ENCODE measurements at places on chromosomes 4 and X. TPM values are rescaled to one million over a fixed set of nuclear protein-coding genes. Genes with fewer than 3 reads are reported as not detected.

GRCh38 chr4:48974979-48975640 lies 11.0 kb upstream of the CWH43 start:
- H3K27ac ChIP-seq, result no peak overlapping the region
- no peaks in the 10 kb centered on the region for H3K4me1 ChIP-seq
- no peak overlapping the region for H3K4me3 ChIP-seq

- no peak for DNase-seq
- H3K4me1 ChIP-seq, result no peaks in the 10 kb centered on the region
- H3K27me3 ChIP-seq, result no peaks in the 10 kb centered on the region
- no peak overlapping the region for H3K27ac ChIP-seq
- H3K4me3 ChIP-seq, result no peak overlapping the region
- no peaks in the 10 kb centered on the region for H3K36me3 ChIP-seq
Observed at GRCh38 chr4:27666943-27667342, 806.3 kb downstream of the STIM2 start.

DNA sequence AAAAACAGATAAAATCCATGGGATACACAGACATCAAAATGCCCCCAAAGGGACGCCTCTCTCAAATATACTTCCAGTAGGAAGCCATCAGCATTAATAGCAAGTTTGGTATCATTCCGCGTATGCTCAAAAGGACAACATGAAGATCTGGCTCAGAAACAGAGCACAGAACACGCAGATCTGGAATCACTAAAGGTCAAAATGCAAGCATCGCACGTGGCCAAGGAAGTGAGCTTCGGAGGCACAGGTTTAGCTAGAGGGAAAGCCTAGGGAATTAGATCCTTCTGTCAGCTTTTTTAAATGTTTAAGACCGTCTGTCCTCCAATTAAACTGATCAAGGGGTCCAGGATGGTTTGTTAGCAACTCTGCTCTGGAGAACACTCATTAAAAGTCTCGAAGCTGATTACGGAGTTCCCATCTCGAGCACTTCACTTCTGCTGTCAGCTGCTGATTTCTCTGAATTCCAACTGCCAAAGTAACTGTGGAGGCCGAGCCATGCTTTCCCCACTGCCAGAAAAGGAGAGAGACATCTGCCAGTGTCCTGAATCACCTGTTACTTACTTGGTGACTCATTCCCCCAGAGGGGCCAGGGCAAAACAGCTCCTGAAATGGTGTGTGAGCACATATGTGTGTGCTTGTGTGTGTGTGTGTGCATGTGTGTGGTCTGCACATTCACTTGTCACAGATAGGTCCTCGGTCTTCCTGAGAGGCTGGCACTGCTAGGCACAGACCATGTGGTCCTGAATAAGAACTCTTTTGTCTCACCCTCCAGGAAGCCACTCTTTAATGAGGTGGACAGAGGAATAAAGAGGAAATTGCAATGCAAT lies 177.7 kb upstream of the PPARGC1A start:
- H3K27ac ChIP-seq, result no peak overlapping the region
- no peaks in the 10 kb centered on the region for H3K27me3 ChIP-seq
- DNase-seq, result no peak
- H3K4me1 ChIP-seq, result no peaks in the 10 kb centered on the region
- no peak overlapping the region for H3K4me3 ChIP-seq

TLR2 gene
- total RNA-seq, result 1.9 TPM

EPGN gene
- not detected for total RNA-seq

GRCh38 chrX:1876041-1876440 lies 261.2 kb downstream of the ASMT start:
- DNase-seq, result no peak
- no peaks in the 10 kb centered on the region for H3K36me3 ChIP-seq
- no peaks in the 10 kb centered on the region for H3K27me3 ChIP-seq
- no peaks in the 10 kb centered on the region for H3K4me1 ChIP-seq

VCX2 gene
- not detected for total RNA-seq

DNA sequence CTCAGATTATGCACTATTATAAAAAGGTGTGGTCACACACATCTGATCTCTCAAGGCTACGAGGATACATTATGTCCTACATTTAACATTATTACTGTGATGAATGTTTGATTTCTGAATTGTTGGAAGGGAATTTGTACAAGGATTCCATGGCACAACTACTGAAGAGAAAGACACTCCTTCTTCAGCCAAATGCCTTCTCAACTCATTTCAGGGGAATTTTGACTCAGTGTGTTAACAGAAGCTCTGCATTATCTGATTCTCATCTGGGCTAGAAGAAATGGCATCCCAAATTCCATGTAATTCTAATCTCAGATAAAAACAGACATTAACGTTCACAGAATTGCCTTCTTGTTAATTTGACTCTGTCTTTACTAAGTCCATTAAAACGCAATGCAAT lies 477.7 kb downstream of the PDGFC start:
- H3K36me3 ChIP-seq, result no peaks in the 10 kb centered on the region
- no peaks in the 10 kb centered on the region for H3K4me1 ChIP-seq
- H3K27me3 ChIP-seq, result no peaks in the 10 kb centered on the region
- no peak overlapping the region for H3K4me3 ChIP-seq
- DNase-seq, result no peak

- H3K36me3 ChIP-seq, result no peaks in the 10 kb centered on the region
- H3K4me1 ChIP-seq, result peaks cover 2% of the 10 kb centered on the region
- H3K27me3 ChIP-seq, result peaks cover 40% of the 10 kb centered on the region
- H3K4me3 ChIP-seq, result no peak overlapping the region
- H3K27ac ChIP-seq, result no peak overlapping the region
Observed at GRCh38 chr4:158170691-158171561, 1.9 kb downstream of the GASK1B start.

DNA sequence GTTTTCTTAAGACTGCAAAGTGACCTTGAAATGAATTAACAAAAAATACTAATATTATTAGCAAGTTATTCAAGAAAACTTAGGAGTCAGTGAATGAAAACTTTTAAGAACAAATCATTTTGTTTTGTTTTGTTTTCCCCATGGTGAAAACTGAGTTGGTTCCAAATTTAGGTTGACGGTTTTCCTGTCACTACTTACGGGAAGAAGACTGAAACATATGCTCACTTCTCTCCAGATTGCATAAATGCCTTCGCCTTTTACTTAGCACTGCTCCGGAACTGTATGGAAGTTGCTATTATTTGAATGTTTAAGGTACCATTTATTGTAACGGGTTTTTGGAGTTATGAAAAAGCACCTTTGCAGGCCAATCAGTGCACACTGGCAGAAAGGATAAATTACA lies 42.8 kb downstream of the DOCK11 start:
- H3K4me1 ChIP-seq, result peaks cover 31% of the 10 kb centered on the region
- peak overlapping the region; percentile 19 for H3K4me3 ChIP-seq
- H3K27me3 ChIP-seq, result no peaks in the 10 kb centered on the region
- peak overlapping the region; percentile 45 for H3K27ac ChIP-seq

GRCh38 chr4:80781431-80781830 lies 249.1 kb upstream of the BMP3 start:
- no peaks in the 10 kb centered on the region for H3K27me3 ChIP-seq
- no peak overlapping the region for H3K27ac ChIP-seq
- no peak for DNase-seq

GRCh38 chrX:31629195-31629594 lies 557.4 kb upstream of the FTHL17 start:
- H3K27ac ChIP-seq, result no peak overlapping the region
- no peak overlapping the region for H3K4me3 ChIP-seq
- DNase-seq, result no peak
- no peaks in the 10 kb centered on the region for H3K4me1 ChIP-seq
- H3K27me3 ChIP-seq, result no peaks in the 10 kb centered on the region

Measured in activated naive CD8-positive, alpha-beta T cell treated with anti-CD3 and anti-CD28 coated beads, Interleukin-2, amount 10 ng/mL, durations not matched to agents 7 days and 5 days (primary cell).